Activated gamma-delta T cell treated with anti-CD3 and anti-CD28 coated beads, Interleukin-2, amount 50 U/mL, for 16 hours (primary cell): ENCODE measurements at places on chromosomes 4 and X.

DNA sequence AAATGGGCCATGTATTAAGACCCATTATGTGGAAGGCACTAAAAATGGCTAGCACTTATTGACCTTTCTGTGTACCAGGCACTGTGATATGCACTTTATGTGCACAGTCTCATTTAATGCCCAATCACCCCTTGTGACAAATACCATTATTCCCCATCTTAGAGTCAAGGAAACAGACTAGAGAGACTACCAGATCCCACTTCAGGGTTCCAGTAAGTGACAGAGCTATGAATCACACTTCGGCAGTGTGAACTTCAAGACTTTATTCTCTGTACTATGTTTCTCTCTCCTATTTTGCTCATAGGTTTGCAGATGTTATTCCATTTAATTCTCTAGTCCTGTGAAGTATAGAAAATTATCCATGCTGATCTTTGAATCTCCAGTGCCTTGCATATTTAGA, 107.0 kb downstream of the NFKB1 start:
- no peak for DNase-seq

GRCh38 chr4:135724421-135724820, 1522.8 kb upstream of the PABPC4L start:
- no peak for DNase-seq

GRCh38 chrX:134741746-134742145, 83.5 kb upstream of the PLAC1 start:
- DNase-seq: no peak

DNA sequence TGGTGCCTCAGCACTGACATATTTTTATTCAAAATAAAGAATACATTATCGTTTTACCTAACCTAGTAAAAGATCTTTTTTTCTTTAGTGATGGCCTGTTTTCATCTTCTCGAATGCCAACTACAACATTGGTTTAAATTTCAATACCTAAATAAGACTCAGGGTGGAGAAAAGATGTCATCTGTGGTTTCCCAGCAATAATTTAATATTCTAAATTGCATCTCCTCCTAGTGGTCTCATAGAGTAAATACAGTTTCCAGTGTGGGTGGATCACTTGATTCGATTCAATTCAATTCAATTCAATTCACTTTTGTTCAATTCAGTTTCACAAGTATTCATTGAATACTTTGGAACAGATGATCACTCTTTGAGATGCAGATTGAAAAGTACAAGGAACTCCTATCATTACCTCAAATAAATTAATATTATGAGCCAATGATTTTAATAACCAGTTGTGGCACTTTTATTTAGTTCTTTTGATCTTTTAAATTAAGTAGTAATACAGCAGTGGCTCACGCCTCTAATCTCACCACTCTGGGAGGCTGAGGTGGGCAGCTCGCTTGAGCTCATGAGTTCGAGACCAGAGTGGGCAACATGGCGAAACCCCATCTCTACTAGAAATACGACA, 427.2 kb downstream of the FAT4 start:
- DNase-seq: no peak

DNA sequence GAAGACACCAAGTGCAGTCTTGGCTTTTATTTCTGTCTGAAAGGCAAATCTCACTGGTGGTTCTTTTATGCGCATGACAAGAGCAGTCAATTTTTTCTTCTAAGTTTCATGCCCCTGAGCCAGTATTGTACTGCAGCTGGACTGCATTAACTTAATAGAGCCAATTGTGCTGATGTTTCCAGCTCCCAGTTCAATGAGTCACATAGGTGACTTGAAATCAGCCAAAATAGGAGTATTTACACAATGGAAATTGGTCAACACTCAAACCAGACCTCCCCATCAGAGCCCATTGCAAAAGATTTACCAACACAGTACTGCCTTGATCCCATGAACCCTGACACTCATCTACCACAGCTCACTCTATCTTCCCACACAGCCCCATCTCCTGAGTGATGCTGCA, 100.3 kb upstream of the GUCY1A1 start:
- DNase-seq: no peak
